NCI-H82 (cell line): ENCODE measurements at places on chromosomes 6 and 20.

DNA sequence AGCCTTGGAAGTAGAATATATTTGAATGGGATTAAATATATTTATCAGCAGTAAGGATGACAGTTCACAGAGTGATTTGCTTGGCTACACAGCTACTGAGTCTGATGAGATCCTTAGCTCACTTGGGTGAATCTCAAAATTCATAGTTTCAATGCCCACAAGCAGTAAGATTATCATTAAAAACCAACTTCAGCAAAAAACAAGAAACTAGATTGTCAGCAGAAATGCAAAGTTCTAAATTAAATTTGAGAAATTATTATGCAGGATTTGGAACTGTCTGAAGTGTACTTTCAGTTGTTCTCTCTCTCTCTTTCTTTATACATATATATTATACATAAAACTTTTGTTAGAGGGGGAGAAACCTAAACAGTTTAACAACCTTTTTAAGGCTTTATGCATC is 288.8 kb upstream of the SASH1 start:
- DNase-seq = no peak

GRCh38 chr6:161264181-161264580 is 9.7 kb downstream of the AGPAT4 start:
- DNase-seq = no peak

GRCh38 chr20:49674383-49675352 is 39.0 kb downstream of the B4GALT5 start:
- no peak for DNase-seq

GRCh38 chr6:42989923-42990322 is 5.6 kb downstream of the PPP2R5D start:
- DNase-seq = no peak
